ENCODE measurements at places on chromosomes 7 and 10.

GRCh38 chr7:32152576-32152975, 82.4 kb upstream of the PDE1C start:
- DNase-seq: no peak

GRCh38 chr10:13765641-13766341, 179.0 kb downstream of the PRPF18 start:
- no peak for DNase-seq

DNA sequence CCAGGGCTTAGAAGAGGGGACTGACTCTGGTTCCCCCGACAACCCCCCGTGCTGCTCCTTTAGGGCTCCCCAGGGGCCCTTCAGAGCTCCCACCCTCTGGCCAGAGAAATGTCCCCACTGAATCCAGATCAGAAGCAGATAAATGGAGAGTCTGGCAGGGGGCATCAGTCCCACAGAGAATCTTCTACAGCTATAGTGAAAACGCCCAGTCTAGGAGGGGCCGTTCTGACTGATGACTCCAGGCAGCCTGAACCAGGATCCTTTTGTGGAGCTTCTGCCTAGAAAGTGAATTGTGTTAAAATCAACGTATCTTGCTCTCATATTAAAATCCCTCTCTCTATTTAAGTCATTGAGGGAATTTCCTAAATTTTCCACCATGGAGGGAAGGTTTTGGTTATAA, 471.4 kb downstream of the LRMDA start:
- peak; percentile 13 for DNase-seq

GRCh38 chr10:105843786-105844185, 1202.7 kb downstream of the SORCS3 start:
- no peak for DNase-seq

DNA sequence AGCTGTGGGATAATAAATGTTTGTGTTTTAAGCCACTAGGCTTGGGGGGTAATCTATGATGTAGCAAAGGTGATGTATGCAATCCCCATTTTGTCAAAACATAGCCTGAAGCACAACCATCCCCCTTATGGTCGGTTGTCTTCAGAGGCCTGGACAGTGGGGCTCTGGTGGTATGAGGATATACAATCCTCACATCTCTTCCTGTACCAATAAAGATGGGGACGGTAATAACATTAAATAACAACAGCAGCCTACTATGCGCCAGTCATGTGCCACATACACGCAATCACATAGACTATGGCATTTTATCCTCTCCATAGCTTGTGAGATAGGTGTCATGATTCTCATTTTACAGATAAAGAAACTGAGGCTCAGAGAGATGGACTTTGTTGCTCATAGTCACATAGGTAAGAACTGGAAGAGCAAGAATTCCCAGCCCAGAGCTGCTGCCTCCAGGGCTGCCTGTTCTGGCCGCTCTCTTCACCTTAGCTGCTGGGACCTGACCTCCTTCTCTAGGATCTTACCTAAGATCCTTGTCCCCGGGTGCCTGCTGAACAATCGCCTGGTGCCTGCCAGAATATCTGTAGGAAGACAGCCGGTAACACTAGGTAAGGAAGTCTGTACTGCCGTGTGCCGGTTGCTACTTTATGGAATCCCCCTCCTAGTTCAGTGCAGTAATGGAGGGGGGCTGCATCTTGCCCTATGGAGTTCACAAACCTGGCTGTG, 108.6 kb downstream of the ARHGAP22 start:
- no peak for DNase-seq

GRCh38 chr7:12553416-12553815, 17.1 kb upstream of the SCIN start:
- DNase-seq: no peak

DNA sequence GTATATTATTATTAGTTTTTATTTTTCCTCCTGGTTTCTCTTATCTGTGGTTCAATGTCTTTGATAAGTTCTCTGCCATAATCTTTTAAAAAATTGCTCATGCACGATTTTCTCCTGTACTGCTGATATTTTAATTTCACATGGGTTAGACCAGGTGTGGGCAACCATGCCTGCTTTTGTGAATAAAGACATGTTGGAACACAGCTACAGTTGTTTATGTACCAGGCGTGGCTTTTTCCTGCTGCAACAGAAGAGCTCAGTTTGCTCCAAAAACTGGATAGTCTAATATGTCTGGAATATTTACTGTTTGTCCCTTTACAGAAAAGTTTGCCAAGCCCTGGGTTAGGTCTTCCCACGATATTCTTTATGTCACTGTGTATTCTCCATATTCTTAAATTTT, 105.2 kb downstream of the VWC2 start:
- no peak for DNase-seq

GRCh38 chr10:90326498-90327267, 531.2 kb downstream of the HTR7 start:
- DNase-seq: no peak

DNA sequence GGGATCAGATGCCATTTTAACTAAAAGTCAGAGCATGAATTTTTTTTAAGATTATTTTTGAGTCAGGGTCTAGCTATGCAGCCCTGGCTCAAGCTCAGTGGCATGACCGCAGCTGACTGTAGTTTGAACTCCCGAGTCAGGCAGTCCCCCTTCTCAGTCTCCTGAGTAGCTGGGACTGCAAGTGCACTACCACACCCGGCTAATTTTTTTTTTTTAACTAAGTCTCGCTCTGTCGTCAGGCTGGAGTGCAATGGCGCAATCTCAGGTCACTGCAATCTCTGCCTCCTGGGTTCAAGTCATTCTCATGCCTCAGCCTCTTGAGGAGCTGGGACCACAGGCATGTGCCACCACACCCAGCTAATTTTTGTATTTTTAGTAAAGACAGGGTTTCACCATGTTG, 7.8 kb downstream of the TAS2R41 start:
- DNase-seq: no peak

DNA sequence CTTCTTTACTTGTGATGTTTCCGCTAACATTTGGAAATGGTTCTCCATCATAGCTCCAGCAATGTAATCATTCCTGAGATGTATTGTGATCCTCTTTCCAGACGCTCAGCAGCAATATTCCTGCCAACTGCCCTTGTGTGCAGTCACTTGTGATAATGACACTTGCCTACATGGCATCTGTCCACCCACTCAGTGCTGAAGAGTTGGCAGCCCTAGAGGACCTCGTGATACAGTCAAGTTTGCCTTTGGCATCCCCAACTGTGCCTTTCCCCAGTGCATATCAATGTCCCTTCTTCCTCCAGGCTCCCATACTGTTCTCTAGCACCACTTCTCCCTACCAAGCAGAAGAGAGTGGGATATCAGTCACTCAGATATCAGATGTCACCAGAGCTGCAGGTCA, 64.9 kb downstream of the MYOF start:
- DNase-seq: peak; percentile 47

DNA sequence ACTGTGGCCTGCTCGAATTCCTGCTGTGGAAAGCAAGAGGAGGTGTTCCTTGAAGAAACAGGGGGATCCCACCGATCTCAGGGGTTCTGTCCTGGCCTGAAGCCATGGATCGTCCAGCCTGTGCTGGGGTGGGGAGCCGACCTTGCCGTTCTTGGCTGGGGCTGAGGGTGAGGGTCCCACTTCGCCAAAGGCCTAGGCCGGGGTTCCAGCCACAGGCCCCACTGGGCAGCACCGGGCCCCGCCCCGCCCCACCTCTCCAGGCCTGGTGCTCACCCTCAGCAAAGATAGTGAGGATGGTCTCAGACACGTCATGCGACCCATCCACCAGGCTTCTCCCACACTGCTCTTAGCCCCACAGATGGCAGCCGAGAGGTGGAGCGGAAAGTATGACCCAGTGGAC, 51.4 kb upstream of the ZNF716 start:
- no peak for DNase-seq

DNA sequence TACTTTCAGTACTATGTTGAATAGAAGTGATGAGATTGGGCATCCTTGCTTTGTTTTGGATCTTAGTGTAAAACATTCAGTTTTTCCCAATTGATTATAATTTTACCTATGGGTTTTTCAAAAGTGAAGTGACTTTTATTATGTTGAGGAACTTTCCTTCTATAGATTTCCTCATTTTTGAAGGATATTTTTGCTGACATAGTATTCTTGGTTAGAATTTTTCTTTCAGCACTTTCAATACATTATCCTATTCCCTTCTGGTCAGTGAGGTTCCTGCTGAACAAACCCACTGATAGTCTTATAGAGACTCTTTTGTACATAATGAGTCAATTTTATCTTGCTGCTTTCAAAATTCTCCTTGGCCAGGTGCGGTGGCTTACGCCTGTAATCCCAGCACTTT, 297.2 kb downstream of the SUGCT start:
- no peak for DNase-seq

DNA sequence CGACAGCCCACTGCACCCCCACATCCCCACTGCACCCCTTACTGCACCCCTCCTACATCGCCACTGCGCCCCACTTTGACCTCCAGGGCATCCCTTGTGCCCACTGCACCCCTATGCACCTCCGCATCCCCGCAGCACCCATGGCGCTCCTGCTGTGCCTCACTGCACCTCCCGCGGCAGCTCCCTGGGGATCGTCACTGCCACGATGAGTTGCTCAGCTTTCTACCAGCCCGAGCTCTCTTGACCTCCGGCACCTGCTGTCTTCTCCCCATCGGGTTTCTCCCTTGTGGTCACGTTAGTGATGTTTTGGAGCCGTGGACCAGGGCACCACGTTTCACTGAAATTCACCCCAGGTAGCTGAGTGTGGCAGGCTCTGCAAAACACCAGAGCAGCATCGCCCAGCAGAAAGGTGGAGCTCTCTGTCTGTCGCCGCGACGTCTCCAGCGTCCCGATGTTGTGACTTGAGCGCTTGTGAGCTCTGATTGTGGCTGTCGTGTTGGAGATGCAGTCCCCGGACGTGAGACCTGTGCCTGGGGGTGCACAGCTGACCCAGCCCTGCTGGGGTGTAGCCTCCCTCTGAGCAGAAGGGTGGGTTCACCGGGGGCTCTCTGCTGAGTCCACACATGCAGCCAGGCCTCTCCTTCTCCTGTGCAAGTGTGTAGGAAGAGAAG, 147.7 kb downstream of the DNAJB6 start:
- peak; percentile 38 for DNase-seq

GRCh38 chr7:73515178-73515577, 6.9 kb downstream of the BAZ1B start:
- DNase-seq: no peak

GRCh38 chr10:56653289-56653688, 292.2 kb upstream of the ZWINT start:
- no peak for DNase-seq

DNA sequence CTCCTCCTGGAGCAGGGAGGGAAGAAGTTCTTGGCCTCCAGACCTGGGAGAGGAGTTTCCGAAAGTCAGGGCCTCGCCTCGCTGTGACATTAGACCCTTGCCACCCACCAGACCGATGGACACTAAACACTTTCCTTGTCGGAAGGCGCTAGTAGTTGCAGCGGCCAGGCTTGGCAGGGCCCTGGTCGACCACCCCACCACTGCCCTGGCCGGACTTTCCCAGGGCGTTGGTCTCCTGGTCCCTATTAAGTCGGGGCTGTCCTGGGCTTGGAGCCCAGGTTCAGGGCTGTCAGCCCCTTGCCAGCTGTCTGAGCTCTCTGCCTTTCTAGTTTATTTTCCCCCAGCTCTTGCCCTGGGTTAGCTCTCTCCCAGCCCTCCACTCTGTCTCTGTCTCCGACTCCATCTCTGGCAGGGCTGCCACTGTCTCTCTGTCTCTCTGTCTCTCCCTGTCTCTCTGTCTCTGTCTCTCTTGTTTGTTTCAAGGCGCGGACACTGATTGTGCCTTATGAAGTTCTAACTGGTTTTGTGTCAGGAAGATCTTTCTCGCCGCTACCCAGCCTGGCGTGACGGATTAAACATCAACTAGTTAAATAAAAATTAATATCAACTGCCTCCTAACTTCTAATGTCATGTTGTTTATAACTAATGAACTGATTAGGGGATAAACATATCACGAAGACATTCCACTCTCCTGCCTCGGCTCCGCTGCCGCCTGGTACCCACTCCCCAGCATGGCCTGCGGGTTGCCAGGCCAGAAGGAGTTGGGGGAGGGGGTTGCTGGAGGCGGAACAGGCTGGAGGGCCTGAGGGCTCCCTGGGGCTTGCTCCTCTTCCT, 13.8 kb upstream of the PAX2 start:
- peak; percentile 57 for DNase-seq

DNA sequence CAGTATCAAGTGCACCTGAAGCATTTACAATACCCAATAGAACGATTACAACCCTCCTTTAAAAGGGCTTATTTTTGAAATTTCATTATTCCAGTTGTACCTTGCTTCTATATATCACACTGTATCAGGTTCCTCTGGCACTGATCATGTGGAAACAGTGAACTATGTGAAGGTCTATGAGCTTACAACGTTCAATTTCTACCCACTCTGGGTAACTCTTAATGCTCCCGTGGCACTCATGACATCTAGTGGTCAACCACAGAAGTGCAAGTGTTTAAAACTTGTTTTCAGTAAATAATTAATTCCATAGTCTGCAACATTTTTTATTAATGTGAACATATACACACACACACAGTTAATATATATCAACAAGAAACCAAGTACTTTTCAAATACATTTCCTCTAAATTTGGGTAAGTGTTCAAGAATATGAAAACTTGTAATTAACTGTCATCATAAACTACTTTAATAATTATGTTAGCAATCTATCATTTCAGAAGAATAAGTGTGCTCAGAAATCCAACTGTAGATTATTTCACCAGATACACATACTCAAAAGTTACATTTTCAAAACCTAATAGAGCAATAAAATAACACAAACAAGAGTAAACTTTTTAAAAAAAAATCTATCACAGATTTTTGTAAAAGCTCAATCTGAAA, 61.0 kb downstream of the MPP7 start:
- DNase-seq: no peak

DNA sequence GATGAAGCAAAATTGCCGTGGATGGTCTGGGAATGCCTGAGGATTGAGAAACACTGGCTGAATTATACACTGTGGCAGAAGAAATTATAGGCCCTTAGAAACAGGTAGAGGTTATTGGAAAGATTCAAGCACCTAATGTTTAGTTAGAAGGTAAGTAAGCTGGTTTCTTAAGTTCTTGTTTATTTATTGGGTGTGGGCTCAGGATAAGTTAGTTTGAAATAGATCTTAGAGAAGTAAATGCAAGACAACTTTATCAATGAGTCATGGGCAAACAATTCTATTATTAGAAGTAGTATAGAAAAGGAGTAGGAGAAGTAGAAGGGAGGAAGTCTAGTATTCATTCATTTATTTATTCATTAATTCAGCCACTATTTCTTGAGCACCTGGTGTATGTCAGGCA, 96.5 kb downstream of the KAT6B start:
- no peak for DNase-seq

DNA sequence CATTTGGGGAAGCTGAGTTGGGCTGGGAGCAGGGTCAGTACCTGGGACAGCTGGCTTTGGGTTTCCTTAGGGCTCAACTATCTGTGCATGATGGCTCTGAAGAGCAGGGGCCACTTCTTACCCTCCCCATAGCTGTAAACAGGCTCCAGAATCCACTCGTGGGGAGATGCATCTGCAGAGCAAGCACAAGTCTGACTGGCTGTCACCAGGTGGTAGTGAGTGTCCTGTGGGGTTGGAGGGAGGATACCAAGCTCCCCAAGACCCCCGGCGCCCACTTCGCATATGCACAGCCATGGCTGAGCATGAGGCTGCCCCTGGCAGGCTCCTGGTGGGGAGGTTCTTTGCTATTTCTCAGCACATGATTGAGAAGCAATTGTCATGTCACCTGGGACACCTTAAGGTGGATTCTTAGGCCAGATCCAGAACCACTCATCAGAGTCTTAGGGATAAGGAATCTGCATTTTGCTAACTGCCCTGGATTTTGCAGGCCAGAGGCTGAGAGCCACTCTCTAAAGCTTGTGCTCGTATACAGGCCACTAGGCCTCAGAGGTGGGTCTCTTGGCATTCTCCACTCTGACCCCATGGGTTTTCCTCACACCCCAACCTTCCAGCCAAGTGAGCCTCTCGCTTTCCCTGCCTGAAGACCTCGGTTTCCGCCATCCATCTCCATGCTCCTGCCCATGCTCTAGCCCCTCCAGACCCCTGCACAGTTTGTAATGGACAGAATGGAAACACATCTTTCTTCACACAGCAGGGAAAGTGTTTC, 53.7 kb downstream of the ADCY1 start:
- DNase-seq: no peak

Measured in endodermal cell (in vitro differentiated cells).